AML-193 (cell line): ENCODE measurements at places on chromosomes 6 and 20.

DNA sequence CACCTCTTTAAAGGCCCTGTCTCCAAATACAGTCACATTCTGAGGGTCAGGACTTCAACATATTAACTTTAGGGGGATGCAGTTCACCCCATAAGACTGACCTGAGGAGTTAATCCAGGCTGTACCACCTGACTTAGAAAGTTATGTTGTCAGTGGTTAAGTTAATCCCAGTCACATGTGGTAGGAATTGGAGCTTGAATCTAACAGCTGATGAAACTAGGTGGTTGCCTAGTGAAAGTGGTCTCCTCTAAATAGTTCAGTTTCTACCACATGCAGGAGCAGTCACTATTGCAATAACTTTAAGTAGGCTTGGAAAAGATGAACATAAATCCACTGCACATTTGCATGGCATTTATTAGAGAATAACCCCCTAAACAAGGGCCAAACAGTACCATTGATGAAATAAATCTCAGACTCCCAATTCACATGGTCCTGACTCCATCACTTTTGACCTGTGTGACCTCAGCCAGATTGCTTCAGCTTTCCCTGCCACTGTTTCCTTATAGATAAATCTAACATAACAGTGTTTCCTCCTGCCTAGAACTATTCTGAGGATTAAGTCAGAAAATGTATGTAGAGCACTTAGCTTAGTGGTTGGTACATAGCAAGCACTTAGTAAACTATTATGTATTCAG is 20.1 kb downstream of the SAMD5 start:
- DNase-seq: no peak

DNA sequence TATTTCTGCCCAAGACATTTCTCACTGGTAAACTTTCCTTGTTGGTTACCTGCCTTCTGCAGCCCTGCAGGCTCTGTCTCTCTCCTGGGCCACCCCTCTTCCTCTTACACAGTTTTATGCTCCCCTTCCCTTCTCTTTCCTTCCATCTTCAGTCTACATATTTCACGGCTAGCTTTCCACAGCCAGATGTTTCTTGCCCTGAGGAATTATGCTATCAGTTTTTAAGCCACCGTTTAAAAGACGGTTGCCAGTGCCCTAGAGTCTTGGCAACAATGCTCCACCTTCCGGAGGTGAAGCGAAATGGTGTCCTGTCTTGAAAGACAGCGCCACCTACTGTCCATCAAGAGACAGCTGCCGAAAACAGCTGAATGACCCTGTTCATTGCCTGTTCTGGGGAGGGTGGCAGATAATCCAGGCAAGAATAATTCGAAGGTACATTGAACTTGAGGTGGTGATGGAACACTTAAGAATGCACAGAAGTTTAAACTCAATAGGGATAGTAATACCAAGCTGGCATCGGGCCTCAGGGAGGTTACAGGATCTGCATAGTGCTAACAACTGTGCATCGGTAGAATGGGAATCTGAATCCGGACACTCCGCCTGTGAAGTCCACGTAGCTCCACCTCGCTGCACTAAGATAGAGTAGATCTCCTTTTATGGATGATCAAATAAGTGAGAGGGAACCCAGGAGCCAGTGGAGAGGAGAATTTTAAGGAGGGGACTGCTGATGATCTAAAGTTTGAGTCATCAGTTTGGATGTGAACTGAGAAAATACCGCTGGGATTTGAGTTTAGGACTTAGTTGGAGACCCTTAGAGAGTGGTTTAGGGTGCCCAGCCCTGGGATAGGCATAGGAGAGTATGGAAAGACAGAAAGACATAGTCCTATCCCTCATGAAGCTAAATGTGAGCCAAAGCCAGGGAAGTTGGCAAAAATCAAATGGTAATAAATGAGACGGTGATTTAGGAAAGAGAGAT is 4.8 kb upstream of the TRIM40 start:
- DNase-seq: peak; percentile 86

DNA sequence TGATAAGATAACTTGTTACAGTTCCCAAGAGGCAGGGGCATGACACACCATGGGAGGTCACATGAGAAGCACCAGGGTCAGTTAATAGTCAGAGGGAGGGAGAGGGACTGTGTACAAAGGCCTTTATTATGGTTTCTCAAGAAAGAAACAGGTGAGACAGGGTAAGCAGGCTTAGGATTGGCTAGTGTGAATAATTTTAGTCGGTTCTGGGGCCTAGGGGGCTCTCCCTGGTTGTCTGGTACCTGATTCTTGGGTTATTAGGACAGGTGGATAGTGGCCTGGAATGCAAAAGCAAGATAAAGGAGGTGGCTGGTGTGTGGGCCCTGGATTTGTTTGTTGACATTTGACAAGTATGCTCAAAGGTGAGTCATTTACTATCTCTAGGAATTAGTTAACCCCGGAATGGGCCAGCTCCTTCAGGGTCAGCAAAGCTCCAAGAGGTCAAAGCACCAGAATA is 49.4 kb upstream of the MCUR1 start:
- no peak for DNase-seq

- no peak for DNase-seq
Measured at GRCh38 chr6:143187238-143187923, 126.7 kb downstream of the AIG1 start.

- DNase-seq: no peak
Measured at GRCh38 chr6:170206851-170207431, 83.9 kb downstream of the DLL1 start.

DNA sequence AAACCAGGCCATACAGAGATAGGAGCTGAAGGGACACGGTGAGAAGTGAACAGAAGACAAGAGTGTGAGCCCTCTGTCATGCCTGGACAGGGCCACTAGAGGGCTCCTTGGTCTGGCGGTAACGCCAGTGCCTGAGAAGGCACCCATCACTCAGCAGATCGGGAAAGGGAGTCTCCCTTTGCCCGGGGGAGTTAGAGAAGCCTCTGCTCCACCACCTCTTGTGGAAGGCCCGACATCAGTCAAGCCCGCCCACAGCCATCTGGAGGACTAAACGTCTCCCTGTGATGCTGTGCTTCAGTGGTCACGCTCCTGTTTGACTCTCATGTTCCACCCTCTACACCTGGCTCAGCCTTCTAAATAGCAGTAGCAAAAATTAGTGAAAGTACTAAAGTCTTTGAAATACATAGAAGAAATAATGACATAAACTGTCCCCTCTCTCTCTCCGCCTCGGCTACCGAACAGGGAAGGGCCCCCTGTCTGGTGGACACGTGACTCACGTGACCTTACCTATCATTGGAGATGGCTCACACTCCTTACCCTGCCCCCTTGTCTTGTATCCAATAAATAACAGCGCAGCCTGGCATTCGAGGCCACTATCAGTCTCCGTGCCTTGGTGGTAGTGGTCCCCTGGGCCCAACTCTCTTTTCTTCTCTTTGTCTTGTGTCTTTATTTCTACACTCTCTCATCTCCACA is 66.7 kb downstream of the RPP21 start:
- peak; percentile 26 for DNase-seq

DNA sequence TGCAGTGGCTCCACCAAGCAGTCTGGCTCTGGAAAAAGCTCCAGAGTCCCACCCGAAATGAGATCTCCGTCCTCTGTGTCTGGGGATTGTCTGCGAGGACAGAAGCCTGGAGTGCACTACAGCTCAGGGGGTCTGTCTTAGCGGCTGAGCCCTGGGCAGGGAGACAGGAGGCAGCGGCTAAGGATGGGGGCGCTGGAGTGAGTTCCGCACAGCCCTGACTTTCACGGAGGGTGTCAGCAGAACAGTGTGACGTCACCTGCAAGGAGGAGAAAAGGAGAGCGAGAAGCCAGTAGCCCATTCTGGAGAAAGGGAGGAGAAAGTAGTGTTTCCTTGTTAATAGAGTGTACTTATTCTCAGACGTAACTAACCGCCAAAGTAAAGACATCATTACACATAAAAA is 97.6 kb downstream of the FAM50B start:
- no peak for DNase-seq

DNA sequence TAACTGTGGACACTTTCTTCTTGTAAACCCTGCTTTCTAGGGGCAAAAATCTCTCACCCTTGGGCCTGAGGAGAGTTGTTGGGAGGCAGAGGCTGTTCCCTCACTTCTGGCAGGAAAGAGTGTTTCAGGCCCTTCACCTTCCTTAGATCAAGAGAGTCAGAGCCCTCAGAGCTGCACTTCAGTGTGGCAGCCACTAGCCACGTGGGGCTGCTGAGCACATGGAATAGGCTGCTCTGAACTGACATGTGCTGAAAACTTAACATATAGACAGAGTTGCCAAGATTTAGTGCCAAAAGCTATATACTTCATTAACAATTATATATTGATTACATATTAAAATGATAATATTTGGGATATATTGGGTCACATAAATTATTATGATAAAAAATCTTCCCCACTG is 4.4 kb upstream of the LMBRD1 start:
- DNase-seq: no peak

- DNase-seq: no peak
Measured at GRCh38 chr6:7261852-7262461, 51.0 kb downstream of the SSR1 start.

DNA sequence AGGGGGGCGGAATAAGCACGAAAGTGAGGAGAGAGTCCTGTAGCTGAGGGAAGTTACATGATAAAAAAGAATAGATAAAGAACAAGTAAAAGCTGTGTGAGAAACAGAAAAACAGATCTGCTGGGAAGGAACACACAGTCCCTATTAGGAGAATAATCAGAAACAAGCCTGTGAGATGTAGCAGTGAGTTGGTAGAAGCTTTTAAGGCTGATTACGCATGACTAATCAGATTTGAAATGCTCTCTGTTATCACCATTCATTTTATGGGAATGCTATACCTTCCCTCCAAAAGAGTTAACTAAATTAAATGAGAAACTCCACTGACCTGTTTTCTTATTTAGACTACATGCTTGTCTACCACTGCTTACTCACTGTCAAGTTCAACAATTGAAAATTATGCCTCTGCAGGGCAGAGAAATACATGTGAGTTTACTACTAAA is 15.8 kb downstream of the REPS1 start:
- DNase-seq: no peak

- DNase-seq: no peak
Measured at GRCh38 chr6:18306977-18307376, 42.6 kb upstream of the DEK start.

DNA sequence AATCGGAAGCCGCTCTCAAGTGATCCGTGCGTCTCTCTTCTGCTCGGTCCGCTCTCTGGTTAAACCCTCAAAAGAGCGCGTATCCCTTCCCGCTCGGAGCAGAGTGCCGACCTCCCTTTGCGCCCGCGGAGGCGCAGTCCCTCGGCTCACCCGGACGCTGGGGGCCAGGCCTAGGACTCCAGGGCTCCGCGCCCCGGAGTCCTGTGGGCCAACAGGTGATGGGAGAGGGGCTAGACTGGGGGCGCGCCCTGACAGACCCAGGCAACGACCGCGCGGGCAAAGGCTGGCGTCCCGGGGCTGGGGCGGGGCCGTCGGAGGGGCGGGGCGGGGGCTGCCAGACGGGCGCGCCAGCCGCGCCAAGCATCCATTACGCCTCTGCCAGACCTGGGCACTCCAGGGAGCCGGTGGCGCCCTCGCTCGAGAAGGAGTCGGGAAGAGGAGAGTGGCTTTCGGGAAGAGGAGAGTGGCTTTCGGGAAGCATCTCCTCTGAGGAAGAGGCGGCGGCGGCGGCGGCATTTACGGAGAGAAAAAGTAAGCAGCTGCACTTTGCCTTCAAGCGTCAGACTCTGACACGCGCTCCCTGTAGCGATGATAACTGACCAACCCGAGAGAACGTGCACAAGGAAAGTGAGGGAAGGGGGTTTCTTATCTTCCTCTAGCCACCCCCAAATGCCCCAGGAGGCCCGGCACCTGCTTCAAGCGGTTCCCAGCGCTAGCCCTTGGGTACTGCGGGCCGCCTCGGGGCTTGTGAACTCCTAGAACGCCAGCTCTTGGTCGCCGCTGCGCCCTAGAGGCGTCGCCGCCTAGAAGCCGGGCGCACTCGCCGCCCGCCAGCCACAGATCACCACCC is 2.6 kb downstream of the EPHA7 start:
- no peak for DNase-seq
